ENCODE measurements at places on chromosomes 11 and 22. TPM values are rescaled to one million over a fixed set of nuclear protein-coding genes. Genes with fewer than 3 reads are reported as not detected.

- DNase-seq, result no peak
Measured at GRCh38 chr11:72217841-72218240, 1.2 kb downstream of the FOLR2 start.

GRCh38 chr11:122436188-122436555 is 219.3 kb upstream of the UBASH3B start:
- no peak for DNase-seq

DNA sequence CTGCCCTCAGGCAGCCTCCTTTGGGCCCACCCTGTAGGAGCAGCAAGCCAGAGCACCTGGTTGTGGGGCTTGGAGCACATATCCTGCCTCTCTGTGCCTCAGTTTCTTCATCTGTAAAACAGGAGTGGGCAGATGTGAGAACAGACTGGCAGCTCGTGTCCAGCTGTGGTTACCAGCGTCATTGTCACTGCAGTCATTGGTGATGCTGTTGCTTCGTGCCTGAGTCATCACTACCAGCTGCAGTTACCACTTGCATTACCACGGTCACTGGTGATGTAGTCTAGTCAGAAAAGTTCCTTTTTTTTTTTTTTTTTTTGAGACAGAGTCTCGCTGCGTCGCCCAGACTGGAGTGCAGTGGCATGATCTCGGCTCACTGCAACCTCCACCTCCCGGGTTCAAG is 20.4 kb downstream of the RSPH14 start:
- no peak for DNase-seq

DNA sequence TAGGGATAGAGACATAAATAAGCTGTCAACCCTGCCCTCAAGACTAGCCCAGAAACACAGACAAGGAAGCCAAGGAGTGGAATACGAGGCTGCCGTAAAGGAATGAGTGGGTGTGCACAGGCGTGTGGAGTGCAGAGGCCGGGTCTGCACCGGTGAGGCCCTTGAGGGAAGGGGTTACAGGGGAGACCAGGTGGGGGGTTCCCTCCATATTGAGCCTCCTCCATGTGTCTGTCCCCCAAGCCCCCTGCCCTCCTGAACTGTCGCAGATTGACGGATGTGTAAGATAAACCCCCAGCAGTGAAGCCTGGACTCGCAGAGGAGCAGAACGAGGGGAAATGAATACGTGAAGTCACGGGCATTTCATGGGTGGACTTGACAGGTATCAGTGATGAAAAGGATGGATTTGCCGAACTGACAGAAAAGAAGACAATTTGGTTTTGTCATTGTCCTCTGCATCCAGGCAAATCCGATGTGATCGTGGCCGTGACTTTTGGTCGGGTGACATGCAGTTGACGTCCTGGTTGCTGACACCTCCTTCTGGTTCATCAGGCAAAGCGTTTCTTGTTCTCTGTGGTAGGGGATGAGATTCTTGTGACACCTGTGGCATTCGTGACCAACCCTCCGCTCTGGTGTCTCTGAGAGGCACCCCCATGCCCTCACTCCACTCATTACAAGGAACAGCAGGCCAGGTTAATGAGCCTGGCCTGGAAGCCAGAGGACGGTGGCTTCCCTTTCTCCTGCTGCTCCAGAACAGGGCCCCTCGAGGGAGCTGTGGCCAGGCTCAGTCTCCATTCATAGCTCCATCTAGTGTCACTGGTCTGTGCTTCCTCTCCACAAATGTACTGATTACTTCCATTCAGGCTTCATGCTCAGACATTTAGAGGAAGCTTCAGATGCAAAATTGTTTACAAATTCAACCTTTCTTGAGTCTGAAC is 223.1 kb upstream of the B3GAT1 start:
- no peak for DNase-seq

OR51B2 gene
- not detected for total RNA-seq
